NCI-H2081 treated with DMSO at 0.1 percent for 48 hours (cell line): ENCODE measurements at places on chromosomes 4 and X.

DNA sequence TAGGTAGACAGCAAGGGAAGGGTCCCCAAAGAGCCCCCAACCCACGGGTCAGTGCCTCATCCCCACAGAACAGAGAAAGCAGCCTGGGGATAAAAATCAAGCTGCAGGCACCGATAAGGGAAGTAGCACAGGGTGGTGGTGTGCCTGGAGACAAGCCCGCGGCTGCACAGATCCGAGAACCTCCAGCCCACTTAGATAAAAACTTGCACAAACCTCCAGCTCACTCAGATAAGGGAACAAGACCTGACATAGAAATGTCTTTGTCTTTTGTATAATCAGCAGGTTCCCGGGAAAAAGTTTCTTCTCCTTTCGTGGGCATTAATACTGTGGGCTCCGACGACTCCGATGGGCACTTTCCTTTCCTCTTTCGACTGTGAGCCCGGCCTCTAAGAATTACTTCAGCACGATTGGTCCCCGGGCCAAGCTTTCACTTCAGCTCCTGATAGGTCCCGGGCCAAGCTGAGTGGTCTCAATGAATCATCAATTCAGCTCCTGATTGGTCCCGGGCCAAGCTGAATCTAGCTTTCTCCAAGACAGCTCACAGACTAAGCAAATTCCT, 32.4 kb downstream of the PRDX4 start:
- no peak for DNase-seq

GRCh38 chrX:132750331-132751062, 207.9 kb downstream of the HS6ST2 start:
- no peak for DNase-seq

GRCh38 chrX:110853610-110854009, 58.0 kb upstream of the CHRDL1 start:
- DNase-seq = peak; percentile 63

DNA sequence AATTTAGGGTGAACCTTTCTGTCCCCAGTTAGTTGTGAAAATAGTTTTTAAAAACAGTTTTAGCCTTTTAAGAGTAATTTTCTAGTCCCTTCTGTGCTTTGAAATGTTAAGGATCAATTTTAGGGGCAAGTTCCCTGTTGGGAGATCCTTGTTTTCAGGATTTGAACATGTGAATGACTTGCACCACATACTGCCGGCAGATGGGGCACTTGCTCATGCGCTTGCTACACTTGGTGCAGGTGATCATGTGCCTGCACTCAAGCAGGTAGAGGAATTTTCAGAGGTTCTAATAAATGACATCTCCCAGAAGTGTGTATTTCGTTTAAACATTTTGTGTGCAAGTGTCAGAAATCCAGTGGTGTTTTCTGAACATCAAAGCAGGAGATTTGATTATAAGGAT, 195.9 kb downstream of the CHM start:
- DNase-seq = no peak

DNA sequence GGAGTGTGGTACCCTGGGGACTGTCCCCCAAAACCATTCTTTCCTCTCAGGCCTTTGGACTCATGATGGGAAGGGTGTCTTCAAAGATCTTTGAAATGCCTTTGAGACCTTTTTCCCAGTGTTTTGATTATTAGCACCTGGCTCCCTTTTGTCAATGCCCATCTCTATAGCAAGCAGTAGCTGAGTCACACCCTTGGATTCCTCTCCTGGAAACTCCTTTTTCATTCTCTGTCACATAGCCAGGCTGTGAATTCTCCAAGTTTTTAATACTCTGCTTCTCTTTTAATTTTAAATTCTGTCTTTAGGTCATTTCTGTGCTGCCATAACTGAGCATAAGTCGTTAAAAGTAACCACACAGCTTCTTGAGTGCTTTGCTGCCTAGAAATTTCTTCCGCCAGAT, 29.7 kb downstream of the IL21 start:
- DNase-seq = no peak
